ENCODE measurements at places on chromosomes 2 and 18.
A peak's percentile ranks its signal among the peaks of the same experiment; 100 is the strongest.

GRCh38 chr18:42264497-42264896, 309.5 kb downstream of the PIK3C3 start:
- no peak for DNase-seq

DNA sequence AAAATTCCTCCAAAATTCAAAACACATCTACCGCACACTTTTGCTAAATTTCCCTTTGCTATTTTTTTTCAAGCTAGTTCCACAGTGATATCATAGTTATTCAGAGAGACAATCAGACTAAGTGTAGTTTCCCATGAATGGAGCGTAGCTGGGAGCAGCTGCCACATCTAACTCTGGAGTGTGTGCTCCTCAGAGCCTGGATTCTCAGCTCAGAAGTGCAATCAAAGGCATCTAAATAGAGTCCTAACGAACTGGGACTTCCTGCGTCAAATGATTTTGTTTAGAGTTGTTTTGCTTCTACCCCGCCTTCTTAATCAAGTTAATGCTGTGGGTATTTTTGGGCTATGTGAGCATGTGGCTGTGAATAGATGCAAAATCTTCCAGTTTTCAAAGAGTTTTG, 160.3 kb downstream of the TMEM18 start:
- no peak for DNase-seq

DNA sequence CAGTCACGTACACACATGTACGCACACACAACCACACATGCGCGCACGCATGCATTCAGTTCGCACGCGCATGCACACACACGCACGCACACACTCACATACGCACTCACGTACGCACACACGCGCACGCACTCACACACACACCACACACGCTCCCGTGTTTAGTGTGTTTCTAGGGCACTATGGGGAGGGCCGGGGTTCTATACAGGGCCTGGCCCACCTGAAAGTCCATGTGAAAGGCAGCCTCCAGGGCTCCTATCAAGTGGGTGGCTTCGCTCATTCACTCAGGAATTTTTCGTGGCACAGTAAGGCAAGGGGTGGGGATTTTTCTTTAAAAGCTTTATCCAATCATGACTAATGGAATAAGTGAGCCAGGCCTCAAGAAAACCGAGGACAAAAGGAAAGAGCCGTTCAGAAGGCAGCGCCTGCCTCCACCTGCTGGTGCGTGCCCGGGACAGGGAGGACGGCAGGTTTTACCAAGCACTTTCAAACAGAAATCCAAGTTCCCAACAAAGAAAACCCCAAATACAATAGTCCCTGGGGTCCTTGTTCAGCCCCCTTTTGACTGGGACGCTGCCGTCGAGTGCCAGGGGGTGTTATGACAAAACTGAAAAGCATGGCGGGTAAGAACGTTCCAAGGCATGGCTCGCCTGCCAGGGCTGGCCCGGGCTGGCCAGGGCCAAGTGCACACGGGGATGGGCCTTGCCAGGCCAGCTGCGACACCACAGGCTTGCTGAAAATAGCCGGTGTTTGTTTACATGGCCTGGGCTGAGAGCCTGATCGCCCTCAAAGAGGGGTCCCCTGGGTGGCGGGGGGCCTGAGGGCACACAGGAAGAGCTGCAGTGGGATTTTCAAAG, 110.0 kb downstream of the HDAC4 start:
- no peak for DNase-seq

DNA sequence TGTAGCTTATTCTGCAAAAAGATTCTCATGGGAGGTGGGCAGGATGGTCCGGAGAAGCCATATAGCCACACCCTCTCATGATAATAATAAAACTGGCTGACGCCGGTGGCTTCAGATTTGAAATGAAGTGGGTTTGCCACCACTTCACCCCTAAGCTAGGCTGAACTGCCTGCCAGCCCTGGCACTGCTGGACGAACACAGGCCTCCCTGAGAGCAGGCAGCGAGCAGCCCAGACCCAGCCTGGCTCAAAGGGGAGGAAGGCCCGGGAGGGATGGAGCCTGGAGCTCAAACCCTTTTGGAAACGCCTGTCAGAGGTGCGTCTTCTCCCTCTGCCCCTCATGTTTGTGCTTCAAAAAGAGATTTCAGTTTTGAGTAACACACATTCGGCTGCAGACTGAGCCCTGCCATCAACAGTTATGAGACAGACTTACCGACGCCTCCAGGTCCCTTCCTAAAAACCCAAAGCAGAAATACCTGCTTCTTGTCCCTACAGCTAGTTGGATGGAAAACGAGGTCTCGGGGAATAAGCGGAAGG, 71.1 kb upstream of the HPCAL1 start:
- no peak for DNase-seq

DNA sequence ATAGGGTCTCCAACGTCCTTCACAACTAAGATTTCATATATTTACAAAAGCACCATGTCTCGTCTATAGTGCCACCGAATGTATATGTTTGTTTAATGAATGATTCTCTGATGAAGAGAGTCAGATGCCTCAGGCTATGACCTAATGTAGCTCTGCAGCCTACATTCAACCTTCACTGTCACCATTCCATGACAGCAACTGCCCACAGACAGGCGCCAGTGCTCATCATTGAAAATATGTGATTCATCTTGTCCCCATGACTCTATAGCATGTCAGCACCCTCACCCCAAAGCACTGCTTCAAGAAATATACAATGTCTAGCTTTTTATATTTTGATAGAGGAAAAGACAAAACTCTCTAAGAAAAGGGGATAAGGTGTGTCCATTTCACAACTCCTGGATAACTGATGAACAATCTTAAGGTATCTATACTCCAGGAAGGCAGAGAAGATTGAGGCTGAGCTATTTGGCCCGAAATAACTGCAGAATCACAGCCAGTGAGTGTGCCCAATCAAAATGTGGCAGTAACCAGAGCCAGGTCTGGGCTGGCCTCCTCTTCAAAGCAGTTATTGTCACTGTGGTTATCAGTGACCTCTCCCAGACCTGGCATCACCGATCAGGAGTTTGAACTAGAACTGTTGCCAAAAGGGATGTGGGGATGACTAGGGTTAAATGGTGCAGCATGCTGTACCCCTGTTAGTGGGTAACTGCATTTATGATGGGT, 246.6 kb downstream of the SETBP1 start:
- no peak for DNase-seq

DNA sequence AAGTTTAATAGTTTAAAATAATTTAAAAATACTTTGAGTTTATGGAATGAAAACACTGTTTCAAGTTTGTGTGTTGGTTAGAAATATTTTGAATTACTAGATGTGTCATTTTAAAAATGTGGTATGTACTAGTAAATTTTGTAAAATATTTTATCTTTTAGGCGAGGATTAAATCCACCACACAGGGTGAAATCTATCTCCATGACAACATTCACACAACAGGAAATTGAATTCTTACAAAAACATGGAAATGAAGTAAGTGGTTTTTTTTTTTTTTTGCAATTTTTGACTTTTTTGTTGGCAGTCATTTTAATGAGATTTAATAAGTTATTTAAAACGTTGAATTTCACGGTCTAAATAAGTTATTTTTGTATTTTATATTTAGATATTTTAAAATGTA, 19.4 kb downstream of the AGFG1 start:
- no peak for DNase-seq

DNA sequence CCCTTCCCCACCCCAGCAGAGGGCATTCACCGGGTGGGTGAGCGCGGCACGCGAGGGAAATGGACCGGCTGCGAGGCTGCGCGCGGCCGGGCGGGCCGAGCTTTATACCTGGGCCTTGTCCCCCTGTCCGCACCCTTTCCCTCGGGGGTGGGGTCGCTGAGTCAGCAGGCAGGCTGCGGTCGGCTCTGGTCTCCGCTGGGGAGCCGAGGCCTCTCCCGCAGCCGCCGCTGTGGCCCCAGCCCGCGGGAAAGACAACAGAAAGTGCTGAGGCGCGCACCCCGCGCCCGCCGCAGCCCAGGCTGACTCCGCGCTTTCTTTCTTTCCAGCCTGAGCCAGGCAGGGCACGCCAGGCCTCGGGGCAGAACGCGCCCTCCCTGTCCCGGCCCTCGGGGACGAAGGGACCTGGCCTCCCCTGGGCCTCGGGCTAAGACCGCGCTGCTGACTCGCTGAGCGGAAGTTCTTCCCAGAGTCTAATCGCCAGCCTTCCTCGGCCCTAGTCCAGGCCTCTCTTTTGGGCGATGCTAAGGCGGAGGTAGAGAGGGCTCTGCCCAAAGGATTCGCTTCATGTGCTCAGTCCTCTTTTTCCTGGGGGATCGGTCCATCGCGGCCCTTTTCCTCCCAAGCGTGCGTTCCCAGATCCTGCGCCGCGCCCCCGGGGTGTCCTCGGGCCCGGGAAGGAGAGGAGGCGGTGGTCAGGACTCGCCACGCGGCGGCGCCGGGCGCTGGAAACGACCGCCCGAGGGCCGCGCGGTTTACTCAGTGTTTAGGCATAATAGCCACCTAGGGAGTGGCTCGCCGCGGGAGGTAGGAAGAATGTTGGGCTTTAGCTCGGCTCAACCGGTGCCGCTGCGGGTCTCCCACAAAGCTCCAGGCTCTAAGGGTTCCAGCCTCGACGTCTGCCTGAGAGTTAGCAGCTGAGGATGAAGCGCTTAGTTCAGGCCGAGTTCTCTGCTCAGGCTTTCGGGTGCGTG, at the start of gene CRYBA2:
TSS of gene CRYBA2 (minus strand) at position 78 of the 971 bp plus-strand sequence. CDS start 246 bp downstream, outside the sequence.
- DNase-seq, result no peak

DNA sequence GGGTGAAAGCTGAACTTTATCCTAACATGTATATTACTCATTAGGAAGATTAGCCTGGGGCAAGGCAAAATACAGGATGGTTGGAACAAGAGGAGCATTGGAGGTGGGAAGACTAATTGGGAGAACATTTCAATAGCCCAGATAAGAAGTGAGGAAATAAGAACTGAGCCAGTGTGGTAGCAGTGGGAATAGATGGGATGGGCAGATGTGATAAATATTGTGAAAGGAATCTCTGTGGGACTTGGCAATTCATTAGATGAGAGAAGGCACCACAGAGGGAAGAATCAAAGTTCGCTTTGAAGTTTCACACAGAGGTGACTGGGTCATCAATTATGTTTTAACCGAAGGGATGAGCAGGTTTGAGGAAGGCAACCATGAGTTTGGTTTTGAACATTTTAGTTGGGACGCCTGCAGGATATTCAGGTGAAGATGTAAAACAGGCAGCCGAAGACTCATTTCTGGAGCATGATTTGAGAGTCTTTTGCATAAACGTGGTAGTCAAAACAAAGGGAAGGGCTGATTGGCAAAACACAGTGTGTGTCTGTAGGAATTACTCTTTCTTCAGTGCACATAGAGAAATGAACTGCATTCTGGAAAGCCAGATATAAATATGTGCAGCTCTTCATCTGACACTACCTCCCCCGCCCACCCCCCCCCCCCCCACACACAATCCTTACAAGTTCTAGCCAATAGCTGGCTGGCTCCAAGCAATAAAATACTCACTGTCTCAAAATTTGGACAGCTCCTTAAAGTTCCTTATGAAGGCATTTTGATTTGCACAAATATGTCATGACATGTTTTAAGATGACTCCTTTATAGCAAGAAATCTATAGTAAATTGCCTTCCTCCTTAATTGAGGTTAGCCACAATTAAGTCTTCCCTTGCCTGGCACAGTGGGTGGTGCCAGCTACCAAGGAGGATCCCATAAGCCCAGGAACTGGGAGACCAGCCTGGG, 1.9 kb upstream of the SLC1A4 start:
- DNase-seq, result no peak

GRCh38 chr2:39164089-39164488, 43.2 kb upstream of the SOS1 start:
- DNase-seq, result no peak

- no peak for DNase-seq
Measured at GRCh38 chr2:25257931-25258846, 83.5 kb downstream of the DNMT3A start.

- DNase-seq, result no peak
Measured at GRCh38 chr18:4394700-4395099, 60.4 kb downstream of the DLGAP1 start.

- DNase-seq, result no peak
Measured at GRCh38 chr2:32683520-32684086, 55.8 kb downstream of the TTC27 start.

DNA sequence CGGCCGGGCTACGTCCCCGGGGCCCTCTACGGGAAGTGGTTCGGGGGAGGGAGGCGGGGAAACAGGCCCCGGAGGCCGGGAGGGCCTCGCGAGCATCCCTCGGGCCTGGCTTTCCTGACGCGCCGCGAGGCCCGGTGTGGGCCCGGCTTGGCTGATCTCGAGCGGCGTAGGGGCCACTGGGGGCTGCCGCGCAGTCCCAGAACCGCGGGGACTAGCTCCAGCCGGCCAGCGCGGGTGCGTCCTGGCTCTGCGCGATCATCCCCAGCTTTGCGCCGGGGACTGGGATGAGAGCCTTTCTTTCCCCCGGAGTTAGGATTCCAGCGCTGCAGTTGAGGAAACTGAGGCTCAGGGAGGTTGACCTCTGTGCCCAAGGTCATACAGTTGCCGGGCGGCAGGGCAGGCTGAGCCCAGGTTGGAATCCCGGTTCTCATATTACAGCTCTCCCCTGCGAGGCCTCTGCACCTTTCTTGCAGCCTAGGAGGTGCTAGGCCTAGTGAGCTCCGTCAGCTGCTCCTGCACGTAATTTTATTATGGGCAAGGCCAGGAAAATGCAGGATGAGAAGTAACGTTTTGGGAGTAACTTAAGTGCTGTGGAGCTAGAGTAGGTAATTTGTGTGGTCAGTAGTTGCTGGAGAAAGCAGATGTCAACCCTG, 501 bp downstream of the LPIN1 start:
- peak; percentile 29 for DNase-seq

GRCh38 chr2:109647636-109648035, 33.5 kb downstream of the SOWAHC start:
- no peak for DNase-seq

GRCh38 chr2:68698567-68699377, 35.8 kb upstream of the ARHGAP25 start:
- no peak for DNase-seq

- no peak for DNase-seq
Measured at GRCh38 chr2:97695744-97696143, 17.6 kb upstream of the ZAP70 start.

DNA sequence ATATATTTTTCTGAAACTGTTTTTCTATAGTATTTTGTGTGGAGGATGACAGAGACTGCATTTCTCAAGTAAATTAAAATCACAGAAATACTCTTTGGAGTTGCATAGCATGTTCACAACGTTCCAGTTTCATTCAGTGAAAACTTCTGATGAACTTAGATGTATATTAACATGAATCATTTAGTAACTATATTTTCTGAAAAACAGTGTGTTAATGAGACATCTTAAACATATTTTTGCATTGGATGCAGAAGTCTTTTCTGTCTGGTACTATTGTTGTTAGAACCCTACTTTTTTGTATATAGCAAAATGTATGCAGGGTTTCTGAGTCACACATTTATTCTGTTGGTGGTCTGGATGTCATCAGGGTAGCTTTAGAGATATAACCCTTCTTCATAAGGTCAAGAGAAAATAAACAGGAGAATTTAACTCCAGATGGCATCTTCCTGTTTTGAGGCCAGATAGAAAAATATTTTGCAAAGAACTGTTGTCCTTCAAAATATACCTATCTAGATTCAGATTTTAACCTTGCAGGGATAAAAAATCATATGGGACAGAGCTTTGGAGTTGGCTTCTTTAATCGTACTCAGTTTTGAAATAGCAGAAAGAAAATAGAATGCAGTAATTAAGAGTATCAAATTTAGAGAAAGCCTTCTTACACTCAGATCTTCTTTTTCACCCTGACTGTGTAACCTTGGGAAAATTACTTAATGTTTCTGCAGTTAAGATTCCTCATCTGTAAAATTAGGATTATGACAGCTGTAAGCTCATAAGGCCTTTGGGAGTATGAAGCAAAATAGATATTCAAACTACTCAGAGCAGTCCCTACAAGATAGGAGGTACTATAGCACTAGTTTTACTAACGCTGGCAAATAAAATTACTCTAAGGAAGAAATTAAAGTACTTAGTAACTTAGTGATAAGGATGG, 5.3 kb downstream of the COL3A1 start:
- DNase-seq, result no peak

GRCh38 chr2:31535768-31536167, 45.0 kb downstream of the SRD5A2 start:
- DNase-seq, result no peak

Measured in activated CD4-positive, alpha-beta T cell treated with anti-CD3 and anti-CD28 coated beads, Interleukin-2, amount 10 ng/mL, durations not matched to agents 7 days and 5 days (primary cell).